CD4-positive, alpha-beta memory T cell (primary cell): ENCODE measurements at places on chromosomes 7 and 10. TPM values are rescaled to one million over a fixed set of nuclear protein-coding genes. Genes with fewer than 3 reads are reported as not detected.

DNA sequence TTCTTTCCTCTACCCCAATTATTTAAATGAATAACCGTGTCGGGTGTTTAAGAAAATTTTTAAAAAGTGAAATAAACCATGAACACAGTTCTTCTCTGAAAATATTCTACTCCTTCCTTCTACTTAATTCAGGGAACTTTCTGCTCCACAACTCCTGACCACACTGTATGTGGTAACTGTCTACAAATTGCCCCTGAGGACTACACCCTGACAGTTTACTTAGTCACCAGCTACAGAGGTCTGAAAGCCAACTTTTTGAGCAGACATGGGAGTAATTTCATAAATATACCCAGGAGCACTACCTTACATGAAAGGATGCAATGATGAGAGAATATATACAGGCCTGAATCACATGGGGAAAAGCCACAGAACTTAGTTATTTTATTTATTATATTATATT lies 523.2 kb upstream of the SORCS1 start:
- no peaks in the 10 kb centered on the region for H3K27me3 ChIP-seq
- no peak for DNase-seq
- H3K4me3 ChIP-seq: no peak overlapping the region
- no peaks in the 10 kb centered on the region for H3K36me3 ChIP-seq
- H3K27ac ChIP-seq: no peak overlapping the region
- no peaks in the 10 kb centered on the region for H3K4me1 ChIP-seq

GRCh38 chr10:116849248-116850057 lies at the start of gene ENO4:
Gene ENO4, plus strand, starts transcription at chr10:116849499. Its CDS starts 68 bp downstream, at chr10:116849567.
- DNase-seq: peak; percentile 1
- peak within 1 kb of the TSS; percentile 43 for H3K4me3 ChIP-seq
- H3K36me3 ChIP-seq: no peaks in the 10 kb centered on the region

- H3K27me3 ChIP-seq: no peaks in the 10 kb centered on the region
- no peaks in the 10 kb centered on the region for H3K36me3 ChIP-seq
- H3K27ac ChIP-seq: no peak overlapping the region
These were observed 147.1 kb downstream of the BUB3 start for GRCh38 chr10:123301077-123301857.

GRCh38 chr10:49318755-49319154 lies 19.8 kb downstream of the C10orf71 start:
- no peaks in the 10 kb centered on the region for H3K36me3 ChIP-seq
- no peak overlapping the region for H3K4me3 ChIP-seq
- H3K4me1 ChIP-seq: no peaks in the 10 kb centered on the region
- no peak overlapping the region for H3K27ac ChIP-seq

- no peaks in the 10 kb centered on the region for H3K4me1 ChIP-seq
- no peaks in the 10 kb centered on the region for H3K36me3 ChIP-seq
- no peak for DNase-seq
- H3K27ac ChIP-seq: no peak overlapping the region
- H3K4me3 ChIP-seq: no peak overlapping the region
- H3K27me3 ChIP-seq: no peaks in the 10 kb centered on the region
These were observed 733.1 kb downstream of the TYW1 start for GRCh38 chr7:67729771-67730170.

- DNase-seq: no peak
- no peaks in the 10 kb centered on the region for H3K27me3 ChIP-seq
These were observed 51.0 kb upstream of the TRIM8 start for GRCh38 chr10:102593074-102593803.

DNA sequence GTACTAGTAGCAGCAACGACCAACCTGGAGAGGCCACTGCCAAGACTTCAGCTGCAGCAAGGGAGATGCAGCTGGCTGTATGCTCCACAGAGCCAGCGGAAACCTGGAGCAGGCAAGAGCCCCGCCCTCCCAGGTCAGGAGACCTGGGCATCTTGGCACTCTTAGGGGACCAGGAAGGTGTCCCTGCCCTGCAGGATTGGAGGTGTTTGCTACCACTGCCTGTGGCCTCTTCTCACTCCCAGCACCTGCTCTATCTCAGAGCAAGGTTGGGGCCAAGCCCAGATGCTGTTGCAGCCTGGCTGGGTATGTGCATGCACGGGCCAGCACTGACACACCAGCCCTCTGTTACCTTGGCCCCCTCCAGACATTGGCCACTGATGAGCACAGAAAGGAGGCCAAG lies 1512.8 kb downstream of the REEP3 start:
- H3K36me3 ChIP-seq: no peaks in the 10 kb centered on the region
- no peaks in the 10 kb centered on the region for H3K4me1 ChIP-seq
- DNase-seq: no peak

GRCh38 chr10:79472951-79473350 lies 27.5 kb upstream of the ZCCHC24 start:
- H3K27ac ChIP-seq: no peak overlapping the region
- no peaks in the 10 kb centered on the region for H3K4me1 ChIP-seq
- H3K36me3 ChIP-seq: no peaks in the 10 kb centered on the region

Gene AGBL3
- 0.42 TPM for polyA plus RNA-seq

Gene GNG11
- not detected for polyA plus RNA-seq

Gene ASB10
- not detected for polyA plus RNA-seq
